ENCODE measurements at places on chromosomes 4 and X. TPM values are rescaled to one million over a fixed set of nuclear protein-coding genes. Genes with fewer than 3 reads are reported as not detected.

SLC2A9 gene
- total RNA-seq, result 0.38 TPM

MXD4 gene
- total RNA-seq, result 27.1 TPM

TKTL2 gene
- not detected for total RNA-seq

RPL34 gene
- 1,014 TPM for total RNA-seq

GSX2 gene
- total RNA-seq, result not detected

DNA sequence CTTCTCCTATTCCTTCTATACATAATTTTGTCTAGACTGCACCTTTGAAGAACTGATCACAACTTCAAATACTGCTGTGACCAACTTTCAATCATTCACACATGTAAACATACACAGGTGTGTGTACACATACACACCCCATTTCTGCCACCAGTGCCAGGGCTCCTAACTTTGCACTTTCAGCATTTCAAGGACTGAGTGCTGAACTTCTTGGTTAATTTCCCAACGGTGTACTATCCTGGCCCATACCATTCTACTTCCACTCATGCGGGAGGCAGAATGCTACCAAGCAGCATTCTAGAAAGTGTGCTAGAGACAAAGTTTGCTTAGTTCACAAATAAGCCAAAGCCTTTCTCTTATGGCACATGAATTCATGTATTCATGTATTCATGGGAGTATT lies 51.2 kb downstream of the RPGR start:
- DNase-seq, result no peak

- DNase-seq, result no peak
Measured at GRCh38 chrX:14411326-14411725, 118.0 kb upstream of the GLRA2 start.

- DNase-seq, result no peak
Measured at GRCh38 chr4:93879919-93880318, 51.4 kb downstream of the ATOH1 start.

DNA sequence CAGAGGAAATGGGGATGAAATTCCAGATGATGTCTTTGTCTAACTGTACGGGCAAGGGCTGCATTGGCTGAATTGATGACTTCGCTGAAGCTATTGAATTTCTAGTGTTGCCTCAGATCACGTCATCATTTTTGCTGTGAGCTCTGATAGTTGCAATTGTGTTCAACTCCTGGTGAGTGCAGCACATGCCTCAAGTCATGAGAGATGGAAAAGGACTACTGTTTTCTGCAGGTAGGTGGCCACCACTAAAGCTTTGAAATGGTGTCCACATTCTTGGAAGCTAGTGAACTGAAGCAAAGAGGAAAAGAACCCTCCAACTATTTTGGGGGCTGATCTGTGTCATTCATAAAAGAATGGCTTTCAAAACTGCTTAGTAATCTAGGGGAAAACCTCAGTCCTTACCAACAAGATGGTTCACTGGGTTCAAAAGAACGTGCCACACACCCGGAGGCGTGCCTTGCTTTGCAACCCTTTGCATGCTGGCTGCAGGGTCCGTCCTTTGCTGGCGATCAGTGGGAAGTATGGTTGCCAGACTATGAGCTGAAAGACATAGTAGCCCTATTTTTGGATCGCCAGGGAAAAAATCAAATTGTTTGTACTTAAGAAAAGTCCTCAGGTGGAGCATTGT lies 88.1 kb upstream of the STOX2 start:
- no peak for DNase-seq

- DNase-seq, result no peak
Measured at GRCh38 chrX:68820476-68821110, 8.2 kb upstream of the EFNB1 start.

DNA sequence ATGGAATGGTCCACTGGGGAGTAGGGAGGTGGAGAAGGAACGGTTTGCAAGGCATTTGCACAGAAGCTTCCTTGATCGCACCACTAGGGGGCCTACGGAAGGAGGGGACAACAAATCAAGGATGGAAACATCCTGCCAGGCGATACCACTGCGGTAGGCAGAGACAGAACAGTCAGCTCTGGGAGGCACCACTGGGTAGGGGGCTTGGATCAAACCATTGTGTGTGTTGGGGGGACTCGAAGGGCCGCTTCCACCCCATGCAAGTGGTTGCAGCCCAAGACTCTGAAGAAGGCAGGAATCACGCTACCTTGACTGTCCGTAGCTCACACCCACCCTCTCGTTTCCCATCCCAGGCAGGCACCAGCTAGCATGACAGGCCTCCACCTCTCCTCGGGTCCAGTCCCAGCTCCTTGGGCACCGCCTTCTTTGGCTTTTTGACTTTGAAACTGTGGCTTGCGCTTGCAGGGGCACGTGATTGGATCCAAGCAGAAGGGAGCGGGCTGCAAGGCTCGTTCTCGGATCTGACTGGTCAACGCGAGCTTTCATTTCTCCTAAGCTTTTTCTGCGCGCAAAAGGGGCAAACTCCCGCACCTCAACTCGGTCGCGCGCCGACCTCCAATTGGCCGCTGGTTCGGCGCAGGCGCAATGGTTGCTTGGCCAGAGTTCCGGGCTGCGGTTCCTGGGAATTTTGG lies 28.4 kb downstream of the GAGE1 start:
- peak; percentile 77 for DNase-seq

DNA sequence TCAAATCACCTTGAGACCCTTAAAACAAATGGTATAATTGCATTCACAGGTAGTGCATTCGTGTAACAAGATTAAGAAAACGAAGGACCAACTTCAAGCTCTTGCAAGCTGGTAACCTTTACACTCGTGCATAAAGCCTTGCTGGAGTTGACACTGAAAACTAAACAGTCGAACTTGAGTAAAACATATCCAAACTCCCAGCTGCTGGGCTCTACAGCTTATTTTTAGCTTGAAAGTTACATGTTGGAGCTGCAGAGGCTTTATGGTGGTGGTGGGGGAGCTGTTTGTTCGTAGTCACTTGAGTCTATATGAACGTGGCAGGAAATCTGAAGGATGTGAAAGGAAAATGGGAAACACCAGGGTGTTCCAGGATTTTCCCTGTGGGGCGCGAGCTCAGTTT lies 2.7 kb upstream of the WDR1 start:
- no peak for DNase-seq

DNA sequence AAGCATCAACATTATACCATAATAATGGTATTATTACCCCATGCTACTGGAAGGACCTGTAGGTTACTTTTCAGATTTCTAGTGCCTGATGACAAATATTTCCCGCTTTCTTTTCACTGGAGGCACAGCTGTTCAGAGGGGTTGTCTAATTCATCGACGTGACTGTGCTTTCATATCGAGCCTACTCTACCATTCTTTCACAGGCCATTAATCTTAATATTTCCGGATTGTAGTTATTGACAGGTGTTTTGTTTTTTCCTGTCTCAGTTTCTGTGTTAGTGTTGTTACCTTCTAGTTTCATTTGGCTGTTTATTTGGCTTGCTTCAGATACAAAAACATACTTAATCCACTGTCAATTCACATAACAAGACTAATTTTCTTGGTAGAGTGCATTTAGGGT lies 330.9 kb downstream of the SPOCK3 start:
- DNase-seq, result no peak

DNA sequence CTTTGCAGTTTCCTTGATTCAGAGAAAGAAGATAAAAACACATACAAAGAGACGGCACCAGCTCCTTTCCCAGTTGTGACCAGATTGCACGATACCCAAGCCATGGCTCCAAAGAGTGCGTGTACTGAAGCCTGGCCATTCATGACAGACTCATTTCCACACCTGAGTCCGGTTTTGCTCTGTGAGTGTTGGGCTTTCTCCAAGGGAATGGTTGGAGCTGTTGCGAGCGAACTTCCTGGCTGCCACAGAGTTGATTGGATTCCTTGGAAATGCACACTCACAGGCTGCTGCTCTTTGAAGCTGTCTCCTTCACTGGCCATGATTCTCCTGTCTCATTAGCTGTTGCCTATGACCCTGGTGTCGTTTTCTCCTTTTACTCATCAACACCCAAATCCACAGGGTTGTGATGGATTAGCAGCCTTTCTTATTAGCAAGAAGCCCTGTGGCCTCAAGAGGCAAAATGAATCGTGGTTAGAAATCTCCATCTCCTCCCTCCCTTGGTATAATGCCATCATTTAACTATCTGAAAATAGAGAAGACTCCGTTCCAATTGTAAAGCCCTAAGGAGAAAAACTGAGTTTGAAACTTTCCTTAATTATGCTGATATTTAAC lies 43.9 kb upstream of the BBS12 start:
- no peak for DNase-seq

- DNase-seq, result no peak
Measured at GRCh38 chr4:156673483-156673882, 298.1 kb downstream of the PDGFC start.

DNA sequence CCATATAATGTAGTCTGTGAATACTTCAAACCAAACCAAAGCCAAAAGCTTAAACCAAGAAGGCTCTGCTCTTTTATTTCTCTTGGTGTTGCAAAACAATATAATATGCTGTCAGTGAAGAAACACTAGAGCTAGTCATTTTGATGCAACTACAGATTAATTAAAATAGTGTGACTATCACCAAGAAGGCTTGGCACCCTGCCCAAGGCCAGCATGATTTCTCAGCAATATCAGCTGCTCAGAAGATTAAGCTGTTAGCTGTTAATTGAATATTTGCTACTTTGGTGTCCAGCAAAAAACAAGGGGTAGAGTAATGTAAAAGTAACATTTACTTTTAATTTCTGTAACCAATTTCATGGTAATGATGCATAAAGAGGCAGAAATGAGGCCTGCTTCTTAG lies 104.9 kb upstream of the PRPS2 start:
- DNase-seq, result no peak

- DNase-seq, result no peak
Measured at GRCh38 chr4:54942721-54943120, 182.7 kb downstream of the KDR start.

- no peak for DNase-seq
Measured at GRCh38 chr4:76704133-76704881, 193.6 kb downstream of the SOWAHB start.

- DNase-seq, result no peak
Measured at GRCh38 chr4:171602638-171603355, 210.4 kb upstream of the GALNTL6 start.

DNA sequence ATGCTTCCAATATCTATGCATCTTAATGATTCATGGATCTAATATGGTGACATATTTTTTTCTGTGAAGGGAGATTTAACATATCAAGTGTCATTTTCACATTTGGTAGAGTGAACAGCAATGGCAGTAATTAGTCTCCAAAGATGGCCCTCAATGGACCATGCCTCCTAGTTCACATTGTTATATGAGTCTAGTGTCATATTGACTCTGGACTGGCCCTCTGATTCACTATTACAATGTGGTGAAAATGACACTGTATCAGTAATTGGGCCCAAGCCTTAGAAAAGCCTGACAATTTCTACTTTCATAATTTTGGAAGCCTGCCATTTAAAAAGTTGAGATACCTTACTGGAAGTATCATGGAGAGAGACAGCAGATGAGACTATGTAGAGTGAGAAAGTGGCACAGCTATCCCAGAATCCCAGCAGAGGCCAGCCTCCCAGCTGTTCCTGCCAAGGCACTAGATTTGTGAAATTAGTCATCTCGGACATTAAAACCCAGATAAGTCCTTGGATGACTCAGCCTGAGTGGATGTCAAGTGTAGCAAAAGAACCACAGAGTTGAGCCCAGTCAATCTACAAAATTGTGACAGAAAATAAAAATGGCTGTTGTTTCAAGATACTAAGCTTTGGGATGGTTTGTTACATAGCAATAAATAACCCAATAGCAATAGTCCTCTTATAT lies 68.4 kb downstream of the ARHGEF38 start:
- DNase-seq, result no peak

- DNase-seq, result no peak
Measured at GRCh38 chrX:14232688-14233087, 203.0 kb upstream of the GEMIN8 start.

DNA sequence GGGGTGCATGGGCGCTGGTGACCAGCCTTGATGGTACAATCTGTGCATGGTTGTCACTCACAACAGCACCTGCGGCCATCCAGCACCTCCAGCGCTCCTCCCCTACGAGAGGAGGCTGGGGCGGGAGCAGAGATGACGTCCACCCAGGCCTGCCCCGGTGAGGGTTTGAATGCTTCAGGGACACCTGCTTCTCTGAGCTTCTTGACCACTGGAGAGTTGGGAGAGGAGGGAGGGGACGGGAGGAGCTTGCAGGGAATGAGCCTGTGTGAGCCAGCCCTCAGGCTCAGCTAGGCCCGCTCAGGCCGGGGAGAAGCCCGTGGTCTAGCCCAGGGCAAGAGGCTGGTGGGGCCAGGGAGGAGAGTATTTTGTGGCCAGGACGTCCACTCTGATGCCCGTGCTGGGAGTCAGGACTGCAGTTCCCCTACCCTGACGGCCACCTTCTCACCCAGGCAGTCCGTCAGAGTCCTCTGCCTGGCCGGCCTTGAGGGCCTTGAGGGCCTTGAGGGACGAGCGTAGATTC lies 59.2 kb downstream of the CPZ start:
- DNase-seq, result peak; percentile 36

DNA sequence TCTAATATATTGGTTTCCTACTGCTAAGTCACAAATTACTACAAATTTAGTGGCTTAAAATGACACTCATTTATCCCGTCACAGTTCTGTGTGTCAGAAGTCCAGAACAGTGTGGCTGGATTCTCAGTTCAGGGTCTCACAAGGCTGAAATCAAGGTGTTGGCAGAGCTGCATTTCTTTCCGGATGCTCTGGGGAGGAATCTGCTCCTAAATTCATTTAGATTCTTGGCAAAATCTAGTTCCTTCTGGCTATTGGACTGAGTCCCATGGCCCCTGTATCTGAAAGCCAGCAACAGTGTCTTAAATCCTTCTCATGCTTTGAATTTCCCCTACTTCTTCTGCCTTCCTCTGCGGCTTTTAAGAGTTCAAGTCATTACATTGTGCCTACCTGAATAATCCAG lies 103.1 kb upstream of the BMP3 start:
- no peak for DNase-seq

- no peak for DNase-seq
Measured at GRCh38 chr4:153183146-153183545, 21.1 kb upstream of the TRIM2 start.

DNA sequence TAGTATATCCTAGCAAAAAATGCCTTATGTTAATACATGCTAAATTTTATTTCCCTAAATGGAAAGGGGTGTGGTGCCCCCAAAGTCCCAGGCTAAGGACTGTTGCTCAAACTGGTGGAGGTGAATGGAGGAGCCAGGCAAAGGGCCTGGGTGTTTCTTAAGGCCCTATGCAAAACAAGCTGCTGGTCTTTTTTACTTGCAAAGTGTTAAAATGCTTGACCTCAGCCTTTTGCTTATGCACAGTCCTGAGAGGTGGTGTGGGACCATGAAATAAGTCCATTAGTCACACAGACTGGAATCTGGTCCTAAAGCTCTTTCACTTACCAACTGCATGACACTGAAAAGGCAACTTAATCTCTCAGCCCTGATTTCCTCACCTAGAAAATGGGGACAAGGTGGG lies 223.5 kb upstream of the MBNL3 start:
- no peak for DNase-seq

Measured in endodermal cell (in vitro differentiated cells).